ENCODE measurements at places on chromosomes 3 and 15. TPM values are rescaled to one million over a fixed set of nuclear protein-coding genes. Genes with fewer than 3 reads are reported as not detected.

DNA sequence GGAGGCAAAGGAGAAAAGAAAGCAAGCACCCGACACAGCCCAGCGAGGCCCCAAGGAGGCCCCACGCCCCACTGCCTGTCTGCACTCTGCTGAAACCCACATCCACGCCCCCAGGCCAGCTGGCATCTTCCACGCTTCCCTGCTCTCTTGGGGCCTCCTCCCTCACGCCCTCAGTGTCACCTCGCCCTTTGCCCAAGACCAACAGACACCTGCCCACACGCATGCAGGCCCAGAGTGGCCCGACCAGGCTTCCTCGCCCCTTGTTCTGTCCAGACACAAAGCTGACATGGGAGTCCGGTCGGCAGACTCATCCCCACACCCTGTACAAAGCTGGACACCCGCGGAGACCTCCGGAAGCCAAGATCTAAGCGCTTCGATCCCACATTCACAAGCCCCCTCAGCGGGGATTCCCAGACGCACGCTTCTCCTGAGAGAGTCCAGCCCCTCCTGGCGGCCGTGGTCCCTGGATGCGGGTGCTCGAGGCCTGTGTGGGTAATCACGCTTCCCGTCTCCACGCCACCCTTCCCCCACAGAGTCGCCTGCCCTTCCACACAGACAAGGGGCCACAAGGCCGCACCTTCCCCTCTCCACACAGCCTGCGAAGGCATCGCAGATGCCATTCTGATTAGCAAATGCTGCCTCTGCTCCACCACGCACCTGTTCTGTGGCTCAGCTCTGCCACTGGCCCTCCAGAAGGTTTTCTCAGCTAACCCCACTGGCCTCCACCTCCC, 176.6 kb downstream of the XXYLT1 start:
- no peak for DNase-seq

DNA sequence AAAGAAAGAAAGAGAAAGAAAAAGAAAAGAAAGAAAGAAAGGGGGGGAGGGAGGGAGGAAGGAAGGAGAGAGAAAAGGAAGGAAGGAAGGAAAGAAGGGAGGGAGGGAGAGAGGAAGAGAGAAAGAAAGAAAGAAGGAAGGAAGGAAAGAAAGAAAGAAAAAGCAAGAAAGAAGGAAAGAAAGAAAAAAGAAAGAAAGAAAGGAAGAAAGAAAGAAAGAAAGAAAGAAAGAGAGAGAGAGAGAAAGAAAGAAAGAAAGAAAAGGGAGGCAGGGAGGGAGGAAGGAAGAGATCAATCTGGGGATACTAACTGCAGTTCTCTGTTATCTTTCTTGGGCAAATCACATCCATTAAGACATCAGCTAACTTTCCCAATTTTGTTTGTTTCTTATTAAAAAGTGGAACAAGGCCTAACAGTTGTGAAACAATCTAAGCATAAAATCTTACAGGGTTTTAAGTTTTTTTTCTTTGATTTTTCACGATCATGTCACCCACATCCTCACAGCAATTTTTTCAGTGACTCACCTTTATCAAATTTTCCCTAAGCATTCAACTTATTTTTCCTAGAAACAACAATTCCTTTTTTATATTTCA, 36.8 kb downstream of the TBC1D2B start:
- no peak for DNase-seq

DNA sequence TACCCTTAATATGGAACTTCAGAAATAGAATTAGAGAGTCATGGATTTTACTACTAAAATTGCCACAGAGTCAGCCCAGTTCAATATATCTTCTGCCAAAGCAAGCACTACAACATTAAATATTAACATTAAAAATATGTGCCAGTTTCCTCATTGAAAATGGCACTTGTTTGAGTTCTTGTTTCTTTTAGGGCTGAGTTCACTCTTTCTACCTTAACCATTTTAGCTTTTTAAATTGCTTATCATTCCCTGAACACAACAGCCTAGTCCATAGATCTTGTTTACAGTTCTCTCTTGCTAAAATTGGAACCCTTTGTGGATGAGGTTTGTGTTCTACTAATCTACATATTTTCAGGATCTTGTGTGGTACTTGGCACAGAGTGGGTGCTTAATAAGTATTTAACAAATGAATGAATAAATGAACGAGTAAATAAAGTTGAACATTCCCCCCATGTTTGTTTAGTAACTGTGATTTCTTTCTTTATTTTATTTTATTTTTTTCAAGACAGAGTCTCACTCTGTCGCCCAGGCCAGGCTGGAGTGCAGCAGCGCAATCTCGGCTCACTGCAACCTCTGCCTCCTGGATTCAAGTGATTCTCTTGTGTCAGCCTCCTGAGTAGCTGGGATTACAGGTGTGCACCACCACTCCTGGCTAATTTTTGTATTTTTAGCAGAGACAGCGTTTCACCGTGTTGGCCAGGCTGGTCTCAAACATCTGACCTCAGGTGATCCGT, 46.0 kb upstream of the SLC7A14 start:
- DNase-seq = no peak

DNA sequence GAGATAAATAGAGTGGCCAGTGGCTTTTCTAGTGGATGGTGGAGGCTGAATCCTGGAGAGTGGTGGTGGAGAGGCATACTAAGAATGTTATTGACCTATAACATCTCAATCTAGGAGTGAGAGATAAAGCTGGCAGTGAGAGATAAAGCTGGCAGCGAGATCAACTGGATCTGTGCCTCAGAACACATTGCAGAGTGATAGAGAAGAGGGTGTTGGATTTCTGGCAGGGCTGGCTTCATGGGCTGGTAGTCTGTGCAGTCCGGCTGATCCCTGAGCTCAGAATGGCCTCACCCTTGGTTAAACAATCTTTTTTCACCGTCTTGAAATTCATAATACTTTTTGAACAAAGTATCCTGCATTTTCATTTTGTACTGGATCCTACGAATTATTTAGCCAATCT, 221.2 kb downstream of the NLGN1 start:
- no peak for DNase-seq

- DNase-seq = peak; percentile 49
Measured at GRCh38 chr3:24242012-24242698, 252.5 kb downstream of the THRB start.

DNA sequence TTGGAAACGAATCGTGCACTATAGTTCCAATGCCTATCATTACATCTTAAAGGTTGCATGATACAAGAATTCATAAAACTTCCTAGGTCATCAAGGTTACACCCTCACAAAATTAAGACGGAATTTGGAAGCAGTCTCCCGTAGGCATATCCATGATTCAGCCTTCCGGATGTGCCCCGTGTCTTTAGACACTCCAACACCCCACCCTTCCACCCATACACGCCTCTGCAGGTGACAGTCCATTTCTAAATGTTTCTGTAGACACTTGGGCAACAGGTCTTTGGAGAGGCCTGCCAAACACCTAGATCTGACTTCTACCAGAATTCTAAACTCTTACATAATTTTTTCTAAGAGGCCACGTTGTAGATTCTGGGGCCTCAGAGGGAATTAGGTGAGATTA, 49.8 kb downstream of the LDHAL6B start:
- no peak for DNase-seq

DNA sequence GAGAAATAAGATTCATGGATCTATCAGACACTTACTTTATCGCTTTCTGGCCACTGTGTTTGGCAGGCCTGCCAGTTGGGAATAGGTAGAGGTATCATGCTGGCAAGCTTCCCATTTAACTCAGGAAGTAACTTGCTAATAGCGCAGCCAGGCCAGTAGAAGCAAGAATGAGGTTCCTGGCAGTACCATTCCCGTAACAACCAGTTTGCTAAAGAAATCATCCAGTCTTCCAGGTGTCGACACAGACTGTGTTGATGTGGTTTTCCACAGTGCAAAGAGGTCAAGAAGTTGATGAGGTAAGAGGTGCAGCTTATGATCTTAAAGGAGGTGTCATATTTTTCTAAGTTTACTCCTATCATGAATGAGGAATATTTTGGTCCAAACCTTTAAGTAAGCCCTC, 46.2 kb downstream of the DPH6 start:
- DNase-seq = no peak

- no peak for DNase-seq
Measured at GRCh38 chr3:158773166-158773565, 28.7 kb upstream of the MFSD1 start.

- DNase-seq = no peak
Measured at GRCh38 chr3:128429751-128430150, 36.9 kb downstream of the DNAJB8 start.

GRCh38 chr3:13189639-13190377, 116.6 kb upstream of the IQSEC1 start:
- no peak for DNase-seq

GRCh38 chr3:134419214-134419959, 45.1 kb upstream of the AMOTL2 start:
- no peak for DNase-seq

DNA sequence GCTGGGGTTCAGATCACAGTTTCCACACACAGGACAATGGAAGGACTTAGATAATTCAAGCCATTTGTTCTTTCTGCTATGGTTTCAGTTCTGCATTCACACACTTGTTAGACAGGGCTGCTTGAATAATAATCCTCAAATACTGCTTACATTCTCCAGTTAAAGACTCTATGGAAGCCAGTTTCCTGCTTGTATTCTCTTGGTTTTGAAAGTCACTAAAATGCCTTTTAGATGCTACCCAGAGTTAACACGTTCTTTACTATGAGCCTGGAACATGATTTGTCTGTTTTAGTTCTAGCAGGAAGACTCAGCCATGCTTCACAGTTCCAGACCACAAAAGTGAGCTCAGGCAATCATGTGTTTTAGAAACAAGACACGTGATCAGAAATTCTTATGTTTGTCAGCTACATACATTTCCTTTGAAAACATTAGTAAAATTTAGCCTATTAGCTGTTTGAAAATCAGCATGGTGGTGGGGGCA, 152.4 kb downstream of the LEKR1 start:
- DNase-seq = no peak

DNA sequence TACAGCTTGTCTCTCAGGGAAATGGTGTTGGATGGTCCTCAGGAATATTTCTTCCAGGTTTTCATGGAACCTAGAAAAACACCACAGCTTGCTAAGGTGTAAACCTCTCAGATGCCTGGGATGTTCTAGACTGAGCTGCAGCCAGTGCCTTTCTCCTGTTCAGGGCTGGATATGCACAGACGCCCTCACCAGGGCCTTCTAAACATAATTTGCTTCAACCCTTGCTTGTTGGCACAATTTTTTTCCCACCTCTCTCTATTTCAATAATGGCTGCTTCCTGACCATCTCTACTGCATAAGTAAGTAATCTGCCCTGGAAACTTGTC, 28.2 kb downstream of the SIAH2 start:
- no peak for DNase-seq

DNA sequence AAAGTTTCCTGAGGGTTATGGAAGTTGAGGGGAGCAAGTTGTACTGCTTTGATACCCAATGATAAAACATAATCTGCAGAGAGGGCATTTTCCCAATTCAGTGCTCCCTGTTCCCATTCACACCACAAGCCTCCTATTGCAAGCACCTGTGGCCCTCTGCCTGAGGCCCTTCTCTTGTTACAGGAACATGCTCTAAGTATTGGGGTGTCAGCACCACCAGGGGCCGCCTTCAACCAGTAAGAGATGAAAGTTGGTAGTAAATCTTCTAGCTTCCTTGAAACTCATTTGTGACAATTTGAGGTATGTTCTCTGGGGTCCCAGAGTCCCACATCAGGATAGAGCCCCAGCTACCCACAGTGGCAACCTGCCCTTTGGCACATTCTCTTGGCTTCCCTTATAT, 265.4 kb upstream of the ARHGEF26 start:
- no peak for DNase-seq

DNA sequence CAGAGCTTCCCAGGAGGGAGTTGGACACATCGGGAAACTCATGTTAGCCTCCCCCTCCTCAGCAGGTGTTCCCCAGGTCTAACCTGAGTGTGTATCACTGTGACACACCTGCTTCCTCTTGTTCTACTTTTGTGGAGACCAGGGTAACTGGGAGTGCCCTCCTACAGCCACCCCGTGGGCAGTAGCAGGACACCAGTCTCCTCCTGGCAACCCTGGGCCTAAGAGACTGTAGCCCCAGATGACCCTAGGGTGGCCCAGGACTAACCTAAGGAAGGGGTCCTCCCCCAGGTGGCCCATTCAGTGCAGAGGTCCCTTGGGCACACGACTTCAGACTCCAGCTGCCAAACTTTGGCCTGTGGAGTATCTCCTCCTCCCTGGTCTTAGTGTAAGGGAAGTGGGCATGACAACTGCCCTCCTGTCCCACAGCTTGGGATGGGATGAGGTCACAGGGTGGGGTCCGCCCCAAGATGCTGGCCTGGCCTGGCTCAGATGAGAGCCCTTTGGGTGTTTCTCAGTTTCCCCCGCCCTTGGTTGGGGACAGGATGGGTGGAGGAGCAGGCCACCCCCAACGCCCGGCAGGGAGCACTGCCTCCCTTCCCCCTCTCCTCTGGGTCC, 4.8 kb downstream of the CSK start:
- DNase-seq = no peak

DNA sequence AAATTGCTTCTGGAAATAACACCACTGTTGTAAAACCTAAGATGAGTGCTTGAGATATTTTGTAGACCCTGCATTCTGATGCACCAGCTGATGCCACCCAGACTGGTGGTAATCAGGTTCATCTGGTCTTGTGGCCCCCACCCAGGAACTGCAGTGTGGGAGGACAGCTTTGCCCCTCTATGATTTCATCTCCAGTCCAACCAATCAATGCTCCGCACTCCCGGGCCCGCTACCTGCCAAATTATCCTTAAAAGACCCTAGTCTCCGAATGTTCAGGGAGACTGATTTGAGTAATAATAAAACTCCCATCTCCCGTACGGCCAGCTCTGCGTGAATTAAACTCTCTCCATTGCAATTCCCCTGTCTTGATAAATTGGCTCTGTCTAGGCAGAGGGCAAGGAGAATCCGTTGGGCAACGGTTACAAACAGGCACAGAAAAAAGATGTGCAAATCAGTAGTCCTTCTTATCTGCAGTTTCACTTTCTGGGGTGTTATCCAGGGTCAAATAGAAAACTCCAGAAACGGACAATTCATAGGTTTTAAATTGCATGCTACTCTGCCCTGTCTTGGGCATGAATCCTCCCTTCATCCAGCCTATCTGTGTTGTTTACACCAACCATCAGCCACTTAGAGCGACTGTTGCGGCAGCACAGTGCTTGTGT, 29.2 kb upstream of the TRPM1 start:
- DNase-seq = no peak

CFAP20DC gene
- 1.2 TPM for polyA plus RNA-seq

SEMA5B gene
- polyA plus RNA-seq = 23.8 TPM

NEIL1 gene
- polyA plus RNA-seq = 8.8 TPM

CHRFAM7A gene
- 2.1 TPM for polyA plus RNA-seq

SV2B gene
- polyA plus RNA-seq = 3.9 TPM

PPP1R14D gene
- not detected for polyA plus RNA-seq

FOXL2NB gene
- polyA plus RNA-seq = 0.08 TPM

ZNF621 gene
- 14.8 TPM for polyA plus RNA-seq
